ENCODE measurements at places on chromosomes 7 and 10.

DNA sequence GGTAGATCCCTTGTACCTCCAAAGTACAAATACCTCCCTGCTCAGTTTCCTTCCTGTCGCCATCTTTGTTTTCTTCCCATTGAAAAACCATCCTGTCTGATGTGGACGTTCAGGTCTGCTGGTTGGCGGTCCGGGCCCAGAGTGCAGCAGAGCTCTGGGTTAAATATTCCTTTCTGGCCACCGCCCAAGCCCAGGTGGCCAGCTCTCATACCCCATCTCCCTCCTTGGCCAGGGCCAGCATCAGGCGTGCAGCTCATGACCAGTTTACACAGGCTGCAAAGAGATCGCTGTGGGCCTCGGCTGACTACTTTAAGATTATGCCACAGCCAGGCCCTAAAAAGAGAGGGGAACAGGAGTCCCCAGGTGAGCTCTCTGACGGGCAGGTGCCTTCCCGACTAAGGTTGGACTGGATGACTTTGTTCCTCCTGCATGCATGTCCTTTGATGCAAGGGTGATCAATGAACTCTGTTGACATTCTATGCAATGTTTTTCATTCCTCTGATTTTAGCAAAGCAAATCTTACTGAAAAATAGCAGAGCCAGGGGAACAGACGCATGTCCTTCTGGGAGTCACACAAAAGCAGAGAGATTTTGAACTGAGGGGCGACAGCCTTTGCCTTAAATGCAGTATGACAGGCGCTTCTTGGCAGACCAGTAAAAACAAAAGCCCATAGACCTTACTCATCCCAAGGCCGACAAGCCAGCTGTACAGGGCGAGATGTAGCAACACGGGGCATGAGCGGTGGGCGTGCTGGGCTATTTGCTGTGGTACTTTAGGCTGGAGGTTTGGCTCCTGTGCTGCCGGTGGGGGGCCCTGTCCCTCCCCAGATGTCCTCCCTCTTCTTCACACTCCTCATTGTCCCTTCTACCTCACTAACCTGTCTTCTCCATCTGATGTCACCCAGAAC, 33.3 kb upstream of the SH2B2 start:
- DNase-seq, result no peak

DNA sequence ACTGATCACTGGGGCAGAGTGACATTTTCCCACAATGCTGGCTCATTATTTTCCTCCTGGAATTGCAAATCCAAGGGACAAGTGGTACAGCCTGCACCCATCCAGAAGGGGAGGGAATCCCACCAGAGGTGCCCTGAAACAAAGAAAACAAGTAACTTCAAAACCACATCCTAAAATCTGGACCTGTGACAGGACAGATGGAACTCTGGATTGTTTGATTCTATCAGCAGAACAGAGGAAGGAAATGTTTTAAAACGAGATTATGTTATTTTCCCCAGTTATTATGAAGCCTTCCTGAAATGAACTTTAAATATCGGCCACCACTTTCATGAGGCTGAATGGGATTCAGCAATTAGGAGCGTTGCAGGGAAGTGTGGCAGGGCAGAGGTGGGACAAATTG, 62.2 kb upstream of the ECHDC3 start:
- no peak for DNase-seq

DNA sequence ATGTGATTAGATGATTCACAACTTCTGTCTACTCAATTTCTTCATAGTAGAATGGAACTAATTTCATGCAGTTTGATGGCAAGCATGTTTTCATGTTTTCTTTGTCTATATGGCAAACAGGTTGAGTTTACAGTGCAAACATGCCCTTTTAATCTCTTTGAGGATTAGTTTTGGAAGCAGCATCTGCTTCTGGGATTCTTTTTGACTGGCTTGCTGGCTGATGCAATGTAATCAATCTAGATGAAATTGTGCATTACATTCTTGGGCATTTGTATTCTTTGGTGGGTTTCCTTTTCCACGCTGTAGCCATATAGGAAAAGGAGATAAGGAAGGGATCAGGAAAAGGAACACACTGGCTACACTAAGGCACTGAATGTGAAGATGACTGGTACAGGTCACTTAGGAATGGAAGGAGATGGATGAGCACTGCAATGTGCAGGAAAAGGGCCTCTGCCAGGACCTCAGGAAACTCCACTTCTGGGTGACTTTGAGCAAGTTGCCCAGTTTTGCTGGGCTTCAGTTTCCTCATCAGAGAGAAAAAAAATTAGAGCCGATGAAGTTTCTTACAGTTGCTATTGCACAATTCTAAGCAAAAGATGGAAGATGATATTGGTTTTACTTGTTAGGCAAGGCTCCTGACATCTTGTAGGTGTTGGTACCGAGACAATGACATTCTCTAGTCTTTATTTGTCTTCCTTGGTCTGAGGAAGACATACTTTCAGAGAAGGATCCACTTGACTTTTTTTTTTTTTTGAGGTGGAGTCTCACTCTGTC, 269.1 kb downstream of the SUGCT start:
- DNase-seq, result no peak

DNA sequence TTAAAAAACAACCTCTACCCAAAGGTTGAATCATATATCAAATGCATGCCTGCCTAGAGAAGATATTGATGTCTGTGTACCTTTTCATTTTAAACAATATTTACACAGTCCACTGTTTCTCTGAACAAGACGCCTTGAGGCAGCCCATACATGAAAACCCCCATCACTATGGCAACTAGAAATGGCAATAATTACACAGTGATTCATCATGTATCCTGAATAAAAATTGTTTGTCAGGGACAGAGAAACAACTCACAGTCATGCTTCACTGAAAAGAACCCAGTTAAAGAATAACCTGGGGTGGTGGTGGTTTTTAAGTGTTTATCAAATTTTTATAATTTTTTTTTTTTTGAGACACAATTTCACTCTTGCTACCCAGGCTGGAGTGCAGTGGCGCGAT, 19.7 kb downstream of the DNAJC12 start:
- peak; percentile 27 for DNase-seq

DNA sequence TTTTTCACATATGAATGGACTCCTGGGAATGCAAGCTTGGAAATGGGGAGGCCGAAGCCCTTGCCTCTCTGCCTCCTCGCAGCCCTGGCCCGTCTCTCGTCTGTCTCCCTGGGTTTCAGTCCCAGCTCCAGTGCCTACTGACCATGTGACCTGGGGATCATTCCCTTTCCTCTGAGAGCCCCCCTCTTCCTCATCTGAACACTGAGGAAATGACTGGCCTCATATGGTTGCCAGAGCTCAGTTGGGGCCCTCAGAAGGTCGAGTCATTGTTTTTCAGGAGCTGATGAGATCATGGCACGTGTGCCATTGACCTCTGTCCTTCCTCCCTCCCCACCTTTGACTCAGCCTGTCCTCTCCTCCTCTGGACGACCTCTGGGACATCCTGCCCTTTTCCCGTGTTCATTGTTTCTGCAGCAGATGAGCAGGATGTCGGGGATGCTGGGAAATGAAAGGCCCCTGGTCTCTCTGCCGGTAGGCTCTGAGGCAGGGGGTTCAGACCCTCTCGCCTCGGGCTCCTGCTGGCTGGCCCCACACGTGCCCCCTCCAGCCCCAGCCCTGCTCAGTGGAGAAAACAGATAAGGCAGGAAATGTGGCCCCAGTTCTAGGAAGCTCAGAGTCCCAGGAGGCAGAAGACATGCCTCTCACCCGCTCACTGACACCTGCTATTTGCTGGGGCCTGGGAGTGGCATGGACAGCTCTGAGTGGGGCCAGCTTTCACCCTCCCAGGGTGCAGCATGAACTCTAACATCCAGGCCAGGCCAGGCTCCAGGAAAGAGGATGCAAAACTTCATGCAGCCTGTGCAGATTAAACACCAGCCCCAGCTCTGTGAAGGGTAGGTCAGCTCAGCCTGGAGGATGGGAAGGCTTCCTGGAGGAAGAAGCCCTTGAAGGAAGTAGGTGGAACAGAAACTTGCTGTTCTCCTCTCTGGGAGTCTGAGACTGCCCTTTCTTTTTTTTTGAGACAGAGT, 8.3 kb upstream of the PPP1R35 start:
- peak; percentile 48 for DNase-seq

- DNase-seq, result no peak
These were observed 171.2 kb downstream of the PTPRN2 start for GRCh38 chr7:158416283-158416933.

GRCh38 chr7:132450188-132450587, 126.1 kb downstream of the PLXNA4 start:
- no peak for DNase-seq

DNA sequence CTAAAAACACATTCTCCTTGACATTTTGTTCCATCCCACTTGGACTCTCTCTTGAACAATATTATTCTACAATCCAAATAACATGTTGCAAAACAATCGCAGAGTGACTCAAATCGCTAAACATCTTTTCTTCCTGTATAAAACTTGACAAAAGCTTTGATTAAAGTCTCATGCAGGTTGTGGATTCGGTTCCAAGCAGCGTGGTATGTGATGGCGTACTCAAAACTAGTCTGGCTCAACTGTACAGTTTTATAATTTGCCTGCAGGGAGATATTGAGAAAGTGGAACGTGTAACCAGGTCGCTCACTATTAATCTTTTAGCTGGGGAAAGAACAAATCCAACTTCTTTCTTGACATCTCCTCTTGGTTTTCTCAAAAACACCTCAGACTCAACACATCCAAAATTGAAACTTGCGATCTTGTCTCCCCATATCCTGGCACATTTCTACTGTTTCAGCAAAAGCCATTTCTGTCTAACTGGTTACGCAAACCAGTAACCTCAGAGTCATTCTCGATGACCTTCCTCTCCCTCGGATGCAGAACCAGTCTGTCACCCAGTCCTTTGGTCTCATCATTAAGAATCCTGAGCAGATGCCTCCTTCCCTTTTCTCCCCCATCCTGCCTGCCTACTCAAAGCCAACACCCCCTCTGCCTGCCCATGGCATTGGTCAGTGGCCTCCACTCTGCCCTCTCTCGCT, 100.1 kb downstream of the CACNB2 start:
- no peak for DNase-seq

GRCh38 chr10:67804395-67804678, 33.7 kb downstream of the DNAJC12 start:
- DNase-seq, result no peak

All from HFF-Myc (cell line).